Hematopoietic multipotent progenitor cell treated with erythropoietin and hydrocortisone succinate and interleukin-3 and kit ligand, for 4 days (in vitro differentiated cells): ENCODE measurements at places on chromosomes 5 and 9.

- peak; percentile 29 for DNase-seq
Measured at GRCh38 chr9:2800394-2801179, 43.3 kb downstream of the PUM3 start.

GRCh38 chr5:16757146-16757545, 140.3 kb upstream of the RETREG1 start:
- no peak for DNase-seq

GRCh38 chr5:160369990-160370712, at the start of gene C1QTNF2:
Gene C1QTNF2, minus strand, starts transcription at chr5:160370626. Its CDS starts 15,615 bp downstream, at chr5:160355011.
- peak; percentile 41 for DNase-seq

DNA sequence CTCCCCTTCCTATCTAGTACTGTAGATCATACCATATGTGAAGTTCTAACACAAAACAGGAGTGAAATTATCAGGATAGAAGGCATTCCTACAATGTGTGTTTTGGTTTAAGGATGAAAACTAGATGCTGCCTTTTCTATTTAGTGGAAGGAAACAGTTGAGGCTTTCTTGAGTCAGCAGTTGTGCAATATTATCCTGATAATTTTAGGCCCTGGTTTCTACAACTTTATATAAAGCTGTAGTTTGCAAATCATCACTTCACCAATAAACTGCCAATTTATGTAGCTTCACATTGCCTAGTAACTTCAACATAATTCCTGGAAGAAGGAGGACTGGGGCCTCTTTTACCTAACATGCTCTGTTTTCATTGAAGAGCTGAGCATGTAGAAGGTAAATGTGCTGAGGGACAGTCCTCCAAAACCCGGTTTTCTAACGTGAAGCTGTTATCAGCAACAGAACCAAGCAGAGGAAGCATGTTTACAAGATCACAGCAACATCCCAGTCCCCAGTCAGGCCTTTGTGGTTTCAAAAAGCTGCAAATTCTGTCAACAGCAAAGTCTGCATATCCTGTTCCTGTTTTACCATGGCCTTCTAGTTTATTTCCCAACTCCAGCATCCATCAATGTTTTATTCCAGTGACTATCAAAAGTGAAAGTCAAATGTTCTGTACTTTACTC, 513.4 kb upstream of the MEF2C start:
- peak; percentile 92 for DNase-seq

DNA sequence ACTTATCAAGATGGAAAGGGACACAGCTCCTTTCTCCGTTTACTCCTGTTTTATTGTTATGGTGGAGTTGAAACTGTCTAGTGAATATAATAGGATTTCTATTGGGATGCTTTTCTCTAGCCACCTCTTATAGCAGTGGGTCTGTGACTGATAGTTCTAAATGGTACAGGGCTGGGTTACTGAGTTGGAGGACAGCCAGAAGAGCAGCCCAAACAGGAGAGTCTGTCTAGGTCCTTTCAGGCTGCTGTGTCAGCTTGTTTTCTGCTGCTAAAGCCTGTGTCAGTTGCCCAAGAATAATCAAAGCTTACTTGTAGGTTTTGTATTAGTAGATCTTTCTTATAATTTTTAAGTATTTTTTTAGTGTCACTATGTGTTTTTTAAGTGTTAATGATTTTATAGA, 356.0 kb upstream of the SEMA6A start:
- DNase-seq, result no peak

DNA sequence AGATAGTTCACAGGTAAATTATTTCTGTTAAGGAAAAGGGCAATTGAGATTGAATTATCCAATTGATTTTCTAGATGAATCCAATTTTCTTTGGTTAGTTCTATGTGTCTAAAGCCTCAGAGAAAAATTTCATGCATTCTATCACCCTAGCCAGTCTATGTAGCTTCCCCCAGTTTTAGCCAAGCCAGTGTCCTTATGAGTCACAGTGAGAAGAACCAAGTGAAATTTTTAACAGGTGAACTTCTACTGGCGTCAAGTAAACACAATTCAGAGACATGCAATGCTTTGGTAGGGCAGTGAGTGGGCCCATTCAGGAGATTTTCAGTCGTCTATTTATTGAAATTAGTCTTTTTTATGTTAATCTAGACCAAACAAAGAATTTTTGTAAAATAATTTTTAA, 1077.4 kb upstream of the ARRDC3 start:
- DNase-seq, result no peak

DNA sequence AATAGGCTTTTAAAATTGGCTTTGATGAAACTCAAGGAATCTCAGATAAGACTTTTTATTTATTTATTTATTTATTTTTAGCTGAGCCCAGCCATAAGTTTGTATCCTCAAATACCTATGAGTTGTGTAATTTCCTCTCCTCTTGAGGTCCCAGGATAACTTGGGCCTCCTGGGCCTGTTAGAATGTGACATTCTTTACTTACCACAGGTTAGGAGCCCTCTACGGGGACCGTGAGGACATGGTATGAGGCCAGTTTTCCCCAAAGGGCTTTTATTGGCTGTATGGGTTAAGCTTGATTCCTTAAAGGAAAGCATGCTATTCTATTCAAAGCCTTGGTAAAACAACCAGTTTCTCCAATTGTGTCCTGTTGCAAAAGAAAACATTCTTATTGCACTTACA, 16.9 kb downstream of the SHISAL2B start:
- DNase-seq, result no peak

DNA sequence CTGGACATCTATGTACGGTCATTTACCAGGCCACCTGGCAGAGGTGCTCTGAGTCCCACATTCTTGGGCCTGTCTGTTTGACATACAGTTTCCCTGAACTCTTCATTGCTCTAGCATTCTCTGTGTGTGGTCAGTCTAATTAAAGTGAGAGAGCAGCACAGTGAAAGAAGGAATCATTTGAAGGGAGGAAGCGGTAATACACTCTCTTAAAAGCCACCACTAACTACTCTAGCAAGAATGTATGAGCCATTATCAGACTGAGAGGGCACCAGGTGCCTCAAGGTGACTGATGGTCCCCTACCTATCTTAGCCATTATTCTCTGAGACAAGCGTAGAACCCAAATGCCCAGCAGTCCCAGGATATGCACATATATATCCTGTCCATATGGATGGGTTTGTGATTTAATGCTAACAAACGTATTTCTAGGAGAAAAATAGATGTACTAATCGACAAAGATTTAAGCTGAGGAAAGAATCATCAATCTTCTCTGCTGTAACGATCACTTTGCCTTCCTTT, 527.2 kb downstream of the PRELID2 start:
- DNase-seq, result no peak

DNA sequence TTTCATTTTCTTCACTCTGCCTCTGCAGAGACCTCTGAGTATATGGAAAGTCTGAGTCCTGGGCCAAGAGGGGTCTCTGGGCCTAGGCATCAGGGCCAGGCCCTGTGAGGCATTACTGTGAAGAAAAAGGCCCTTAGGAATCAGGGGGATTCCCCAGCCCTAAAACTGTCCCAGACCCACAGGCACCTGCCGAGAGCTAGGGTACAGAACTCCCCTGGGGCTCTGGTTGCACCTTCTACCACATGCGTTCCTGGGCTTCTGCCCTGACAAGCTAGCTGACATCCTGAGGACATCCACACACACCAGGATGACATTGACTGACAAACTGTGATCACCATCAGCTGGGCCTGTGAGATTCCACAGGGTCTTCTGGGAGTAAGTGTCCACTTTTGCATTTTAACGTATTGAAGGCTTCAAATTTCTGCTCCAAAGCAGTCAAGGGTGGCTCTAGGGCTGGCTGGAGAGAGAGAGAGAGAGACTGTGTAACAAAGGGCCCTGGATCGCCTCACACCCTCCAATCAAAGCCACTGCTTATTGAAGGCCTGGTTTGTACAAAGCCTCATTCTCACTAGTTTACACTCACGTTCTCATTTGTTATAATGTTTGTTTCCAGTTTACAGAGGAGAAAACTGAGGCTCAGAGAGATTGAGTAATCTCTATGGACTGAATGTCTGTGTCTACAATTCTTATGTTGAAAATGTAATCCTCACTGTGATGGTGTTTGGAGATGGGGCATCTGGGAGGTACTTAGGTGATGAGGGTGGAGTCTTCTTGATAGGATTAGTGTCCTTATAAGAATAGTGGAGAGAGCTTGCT, 45.1 kb downstream of the TGFBI start:
- no peak for DNase-seq

DNA sequence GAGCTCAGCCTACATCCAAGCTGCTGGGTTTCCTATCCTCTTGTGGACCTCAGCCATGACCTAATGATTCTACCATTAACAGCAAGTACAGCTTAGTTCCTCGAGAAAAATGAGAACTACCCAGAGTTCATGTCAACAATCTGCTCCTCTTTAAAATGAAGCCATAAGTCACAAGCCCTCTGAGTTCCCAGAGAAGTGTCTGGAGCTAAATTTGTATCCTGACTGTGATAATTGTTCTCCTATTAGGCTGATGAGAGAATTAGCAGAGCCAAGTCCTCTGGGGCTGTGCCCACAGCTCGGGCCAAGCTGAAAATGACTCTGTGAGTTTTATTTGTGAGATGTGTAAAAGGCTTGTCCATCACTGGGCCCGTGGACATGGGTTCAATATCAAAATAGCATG, 145.1 kb upstream of the SMIM23 start:
- no peak for DNase-seq

DNA sequence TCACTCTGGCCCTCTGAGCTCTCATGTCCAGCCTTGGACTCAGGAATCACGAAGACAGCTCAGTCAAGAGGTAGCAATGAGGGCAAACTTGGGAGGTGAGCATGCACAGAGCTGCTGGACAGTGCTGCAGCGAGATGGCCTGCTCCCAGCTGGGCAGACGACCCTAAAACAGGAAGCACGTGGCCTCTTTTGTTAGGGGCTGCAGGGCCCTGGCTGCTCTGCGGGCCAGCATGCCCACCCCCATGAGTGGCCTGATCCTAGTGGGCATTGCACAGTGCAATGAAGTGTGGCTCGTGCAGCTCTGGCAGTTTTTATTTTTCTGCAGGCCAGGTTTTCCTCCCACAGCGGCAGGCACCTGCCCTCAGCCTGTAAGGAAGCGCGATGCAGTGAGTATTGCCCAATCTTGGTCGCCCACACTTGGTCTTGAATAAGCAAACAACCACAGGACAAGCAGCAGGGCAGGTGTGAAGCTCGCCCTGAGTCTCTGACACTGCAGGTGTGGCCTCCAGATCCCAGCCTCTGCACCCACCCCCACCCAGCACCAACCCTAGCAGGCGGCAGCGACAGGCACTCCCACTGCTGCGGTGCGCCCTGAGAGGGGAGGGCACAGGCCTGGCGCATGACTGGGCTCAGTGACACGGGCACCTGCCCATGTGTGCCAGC, 60.8 kb downstream of the SEMA4D start:
- peak; percentile 62 for DNase-seq

- no peak for DNase-seq
Measured at GRCh38 chr5:126186210-126186609, 237.0 kb upstream of the GRAMD2B start.

DNA sequence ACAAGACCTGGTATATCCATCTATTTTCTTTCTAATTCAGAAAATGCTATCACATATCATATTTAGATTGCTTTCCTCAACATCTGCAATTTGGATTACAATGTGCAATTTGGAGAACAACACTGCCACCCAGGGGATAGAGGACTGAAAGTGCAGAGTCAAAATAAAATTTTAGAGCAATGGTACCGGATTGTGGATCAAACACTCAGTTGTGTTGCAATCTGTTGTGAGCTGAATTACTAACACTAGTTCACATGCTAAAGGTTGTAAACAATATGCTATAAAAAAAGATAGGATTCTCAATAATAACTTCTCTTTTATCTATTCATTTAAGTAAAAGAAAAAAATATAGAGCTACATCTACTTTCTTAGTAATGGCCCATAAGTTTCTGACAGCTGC, 11.9 kb upstream of the SRFBP1 start:
- DNase-seq, result peak; percentile 81

DNA sequence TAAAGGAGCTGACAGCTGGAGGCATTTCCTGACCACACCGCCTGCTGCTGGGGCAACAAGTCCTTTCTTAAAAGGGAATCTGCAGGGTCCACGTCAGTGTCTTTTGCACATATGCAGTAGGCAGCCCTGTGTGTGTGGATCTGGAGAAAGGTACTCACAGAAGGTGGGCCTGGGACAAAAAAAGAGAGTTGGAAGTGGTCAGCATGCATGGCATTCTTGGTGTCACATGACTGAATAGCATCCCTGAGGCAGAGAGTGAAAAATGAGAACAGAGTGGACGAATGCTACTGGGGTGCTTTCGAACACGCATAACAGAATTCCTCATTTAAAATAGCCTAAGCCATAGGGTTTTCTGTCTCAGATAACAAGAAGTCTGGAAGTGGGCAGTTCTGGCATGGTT, 47.0 kb downstream of the DNAJC21 start:
- DNase-seq, result no peak

DNA sequence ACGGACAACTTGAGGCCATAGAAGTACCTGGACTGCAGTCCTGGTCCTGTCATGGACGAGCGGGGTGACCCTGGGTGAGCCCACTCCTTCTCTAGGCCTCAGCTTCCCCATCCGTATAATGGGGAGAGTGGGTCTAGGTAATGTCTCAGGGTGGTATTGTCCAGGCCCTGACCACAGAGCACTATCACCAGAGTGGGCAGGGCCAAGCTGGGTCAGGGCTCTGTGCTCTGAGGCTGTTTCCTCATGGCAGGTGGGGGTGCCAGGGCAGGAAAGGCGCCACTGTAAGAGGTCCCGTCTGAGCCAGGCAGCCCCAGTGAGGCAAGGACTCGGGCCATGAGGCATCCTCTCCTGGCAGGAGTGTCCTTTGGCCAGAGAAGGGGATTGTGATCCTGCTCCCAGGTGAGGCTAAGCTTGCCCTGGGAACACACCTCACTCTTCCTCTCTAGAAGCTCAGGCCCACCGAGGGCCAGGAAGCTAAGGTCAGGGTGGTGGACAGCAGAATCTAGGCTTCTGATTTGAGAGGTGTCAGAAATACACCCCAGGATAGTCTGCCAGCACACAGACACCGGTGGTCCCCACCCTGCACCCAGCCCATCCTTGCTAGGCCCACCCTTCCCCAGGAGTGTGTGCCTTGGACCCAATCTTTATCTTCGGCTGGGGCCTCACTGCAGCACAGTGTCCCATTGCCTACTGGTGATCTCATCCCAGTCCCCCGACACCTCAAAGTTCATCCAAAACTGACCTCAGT, 1.5 kb upstream of the MYOZ3 start:
- DNase-seq, result no peak

- no peak for DNase-seq
Measured at GRCh38 chr5:173907686-173908371, 19.7 kb downstream of the CPEB4 start.

DNA sequence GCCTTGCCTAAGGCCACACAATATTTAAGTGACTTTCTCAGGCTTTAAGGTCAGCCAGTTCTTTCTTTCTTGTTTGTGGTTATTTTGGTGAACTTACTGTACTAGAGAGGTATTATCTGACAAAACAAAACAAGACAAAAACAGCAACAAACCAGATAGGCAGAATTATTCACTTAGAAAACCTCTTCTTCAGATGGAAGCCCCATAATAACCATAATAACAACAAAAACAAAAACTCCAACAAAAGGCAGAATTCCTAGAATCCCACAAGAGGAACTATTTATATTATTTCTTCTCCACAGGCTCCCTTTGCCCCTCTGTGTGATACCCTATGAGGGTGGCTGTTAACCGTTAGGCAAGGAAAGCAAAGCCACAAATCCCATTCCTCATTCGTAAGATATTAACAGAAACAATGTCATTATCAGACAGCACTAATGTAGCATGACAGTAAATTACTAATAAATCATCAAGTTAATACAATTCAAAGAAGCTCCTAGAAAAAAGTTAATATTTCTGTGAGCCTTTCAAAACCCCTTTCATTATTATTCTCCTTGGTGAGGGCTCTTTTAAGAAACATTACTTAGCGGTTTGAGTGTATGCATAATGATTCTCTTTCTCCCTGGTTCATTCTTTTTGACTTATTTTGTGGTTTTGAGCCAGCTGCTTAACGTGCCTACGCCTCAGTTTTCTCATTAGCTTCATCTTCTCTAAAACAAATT, 274.9 kb downstream of the EFNA5 start:
- DNase-seq, result no peak

GRCh38 chr5:124718380-124718789, 28.1 kb downstream of the ZNF608 start:
- peak; percentile 42 for DNase-seq
